ENCODE measurements at places on chromosomes 1 and 21.

DNA sequence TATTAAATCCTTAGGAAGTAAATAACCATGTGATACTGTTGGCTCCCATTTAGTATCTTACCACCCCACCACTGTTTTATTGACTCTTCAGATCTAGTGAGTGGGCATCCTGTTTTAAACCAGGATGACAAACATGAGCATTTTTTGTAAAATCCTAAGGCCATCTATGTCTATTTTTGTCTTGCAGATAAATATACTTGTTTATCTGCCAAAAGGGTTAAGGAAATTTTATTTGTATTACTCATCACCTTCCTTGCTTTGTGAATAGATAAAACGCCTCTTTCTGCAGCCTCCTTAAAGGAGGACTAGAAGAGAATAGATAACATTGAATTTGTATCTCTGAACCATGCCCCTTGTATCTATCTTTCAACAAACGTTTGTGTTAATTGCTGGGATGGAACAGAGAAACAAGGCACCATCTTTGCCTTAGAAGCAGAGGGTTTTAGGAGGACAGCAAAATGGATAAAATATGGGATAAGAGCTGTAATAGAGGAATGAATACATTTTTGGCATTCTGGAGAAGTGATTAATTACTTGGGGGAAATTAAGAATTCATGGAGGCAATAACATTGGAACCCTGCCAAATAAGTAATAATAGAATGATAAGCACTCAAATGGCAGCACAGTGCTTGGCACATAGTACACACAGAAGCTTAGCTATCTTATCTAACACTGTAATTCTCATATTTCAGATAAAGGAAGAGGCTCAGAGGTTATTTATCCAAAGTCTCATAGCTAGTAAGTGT lies 14.7 kb downstream of the YTHDF2 start:
- DNase-seq: no peak

DNA sequence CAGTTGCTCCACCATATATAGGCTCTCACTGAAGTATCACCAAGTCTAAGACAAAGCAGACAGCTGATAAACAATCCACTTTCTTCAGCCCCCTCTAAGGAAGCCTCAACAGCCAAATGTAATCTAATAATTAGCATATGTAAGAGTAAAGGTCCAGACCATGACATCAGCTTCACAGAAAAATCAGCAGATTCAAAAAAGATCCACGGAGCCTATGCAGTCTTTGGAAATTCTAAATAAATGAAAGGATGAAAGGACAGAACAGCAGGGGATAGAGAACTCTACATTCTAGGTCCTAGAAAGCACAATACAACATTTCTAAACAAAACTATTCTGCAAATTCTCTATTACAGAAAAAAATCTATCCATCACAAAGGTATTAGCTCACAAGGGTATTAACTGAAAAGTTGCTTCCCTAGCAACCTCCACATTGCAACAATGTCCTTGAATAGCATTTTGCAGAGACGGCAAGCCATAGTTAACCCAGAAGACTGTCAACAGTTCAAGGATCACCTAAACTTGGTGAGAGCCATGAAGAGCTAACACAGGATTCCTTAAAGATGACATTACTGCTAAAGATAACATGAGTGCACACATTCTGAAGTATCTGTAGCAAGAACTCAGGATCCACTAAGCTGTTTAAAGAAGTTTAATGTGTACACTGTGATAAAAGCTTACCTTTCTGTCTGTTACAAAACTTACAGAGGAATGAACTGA lies 74.3 kb downstream of the SIPA1L2 start:
- no peak for DNase-seq

GRCh38 chr1:39960431-39960958 lies 5.5 kb downstream of the MFSD2A start:
- no peak for DNase-seq

DNA sequence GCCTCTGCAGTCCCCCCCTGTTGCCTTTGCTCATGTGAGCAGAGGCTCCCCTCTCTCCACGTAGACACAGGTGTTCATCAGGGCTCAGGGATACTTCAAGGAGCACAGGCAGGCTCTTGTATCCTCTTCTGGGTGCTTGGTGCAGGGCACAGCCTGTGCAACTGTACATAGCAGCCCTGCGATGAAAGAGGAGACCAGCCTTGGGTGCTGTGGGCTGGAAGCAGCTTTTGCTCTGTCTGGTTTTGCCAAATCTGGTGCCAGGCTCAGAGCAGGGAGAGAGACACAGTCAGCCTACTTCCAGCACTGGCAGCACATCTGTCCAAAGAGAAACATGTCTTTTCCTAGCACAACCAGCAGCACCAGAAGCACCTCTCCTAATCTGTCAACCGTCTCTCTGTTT lies 132.1 kb downstream of the ETS2 start:
- no peak for DNase-seq

- DNase-seq: no peak
These were observed 71.8 kb upstream of the SPATA6 start for GRCh38 chr1:48543854-48544253.

- no peak for DNase-seq
These were observed 213.0 kb upstream of the CACYBP start for GRCh38 chr1:174786760-174787159.

DNA sequence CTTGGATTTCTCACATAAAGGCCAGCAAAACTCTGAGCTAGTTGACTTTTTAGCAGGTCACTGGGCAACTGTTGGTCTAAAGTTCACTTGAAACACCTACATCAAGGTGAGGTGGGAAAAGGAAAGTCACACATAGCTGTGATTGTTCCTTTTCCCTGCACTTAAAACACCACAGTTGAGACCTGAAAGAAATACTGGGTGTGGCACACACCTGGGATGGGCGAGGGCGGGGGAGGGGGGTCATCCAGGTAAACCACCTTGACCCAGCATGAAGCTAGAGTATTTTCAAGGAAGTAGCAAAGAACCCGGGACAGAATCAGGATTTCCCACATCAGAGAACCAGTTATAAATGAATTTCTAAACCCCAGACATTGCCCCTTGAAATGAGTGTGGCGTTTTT lies 26.4 kb downstream of the ZNF697 start:
- DNase-seq: no peak

GRCh38 chr1:194055536-194055935 lies 869.1 kb upstream of the B3GALT2 start:
- no peak for DNase-seq

DNA sequence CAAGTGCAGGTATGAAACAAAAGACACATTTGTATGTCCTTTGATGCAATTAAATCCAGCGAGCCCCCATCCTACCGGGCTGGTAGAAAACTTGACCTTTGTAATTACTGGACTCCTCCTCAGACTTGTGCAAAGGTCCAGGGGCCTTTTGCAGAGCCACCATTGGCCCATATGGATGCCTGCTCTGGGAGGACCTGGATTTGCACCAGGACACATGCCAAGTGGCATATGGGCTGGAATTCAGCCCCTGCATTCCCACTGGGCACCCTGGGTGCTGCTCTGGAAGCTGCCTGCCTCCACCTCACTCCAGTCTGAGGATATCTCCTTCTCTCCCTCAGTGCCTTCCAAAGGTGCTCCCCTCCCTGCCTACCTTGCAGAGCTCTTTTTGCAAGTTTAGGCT lies 36.0 kb downstream of the LACTBL1 start:
- no peak for DNase-seq

DNA sequence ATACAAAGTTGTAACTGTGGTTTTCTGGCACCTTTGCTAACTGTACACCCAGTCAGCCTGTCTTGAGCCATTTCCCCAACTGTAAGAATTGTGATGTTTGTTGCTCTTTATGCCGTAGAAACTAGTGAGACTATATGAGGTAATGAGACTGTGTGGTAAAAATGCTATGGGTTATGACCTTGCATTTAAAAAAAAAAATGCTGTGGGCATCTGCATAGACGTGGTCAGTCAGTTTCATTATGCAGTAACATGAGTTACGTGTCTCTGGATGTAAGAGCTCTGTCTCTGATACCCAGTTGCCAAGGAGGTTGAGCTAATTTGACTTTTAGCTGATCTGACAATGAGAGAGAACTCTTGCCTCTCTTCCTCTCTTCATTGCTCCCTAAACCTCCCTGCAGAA lies 80.6 kb upstream of the LAMC2 start:
- DNase-seq: no peak

DNA sequence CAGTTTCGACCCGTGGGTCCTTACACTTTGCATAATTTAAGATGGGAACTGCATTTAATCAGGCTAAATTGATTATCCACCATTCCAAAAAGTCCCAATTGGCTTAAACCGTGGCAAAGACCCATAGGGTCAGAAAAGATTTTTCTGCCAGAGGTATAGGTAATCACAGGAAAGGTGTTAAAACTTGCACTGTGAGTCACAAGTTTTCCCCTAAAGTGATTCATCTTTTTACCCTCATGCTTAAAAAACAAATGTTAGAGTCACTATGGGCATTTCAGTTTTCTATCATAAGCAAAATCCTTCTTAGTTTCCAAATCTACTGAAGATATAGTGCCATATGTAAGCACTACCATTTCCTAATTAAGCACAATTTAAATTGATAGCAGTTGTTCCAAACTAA lies 1079.8 kb downstream of the ADGRL2 start:
- no peak for DNase-seq

DNA sequence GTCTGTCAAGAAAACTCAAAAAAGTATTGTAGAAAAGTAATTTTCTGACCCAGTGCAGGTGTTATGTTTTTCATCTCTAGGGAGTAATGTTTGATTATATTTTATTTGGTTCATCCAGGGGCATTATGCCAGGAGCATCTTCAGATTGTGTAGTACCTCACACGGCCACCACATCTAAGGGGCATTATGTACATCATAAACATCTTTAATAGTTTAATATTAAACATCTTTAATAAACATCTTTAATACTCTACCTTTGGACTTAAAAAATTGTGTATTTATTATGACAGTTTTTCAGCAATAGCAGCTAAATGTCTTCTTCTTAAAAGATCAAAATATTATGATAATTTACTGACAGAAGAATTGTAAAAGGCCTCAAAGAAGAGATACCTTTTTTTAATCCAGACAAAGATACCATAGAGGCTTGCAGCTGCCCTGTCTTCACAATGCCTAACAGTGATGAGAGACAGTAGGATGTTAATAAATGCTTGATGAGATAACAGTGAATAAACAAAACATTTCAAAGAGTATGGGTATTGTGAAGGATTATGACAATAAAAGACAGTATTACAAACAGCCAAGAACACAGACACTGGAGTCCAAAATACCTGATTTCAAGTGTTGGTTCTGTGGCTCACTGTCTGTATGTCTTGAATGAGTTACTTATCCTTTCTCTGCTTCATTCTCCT lies 240.9 kb upstream of the ADGRL2 start:
- DNase-seq: no peak

- no peak for DNase-seq
These were observed 11.1 kb downstream of the TNNI3K start for GRCh38 chr1:74246315-74246714.

GRCh38 chr1:15347182-15347581 lies 62.5 kb upstream of the EFHD2 start:
- no peak for DNase-seq

GRCh38 chr1:168498159-168498631 lies 45.6 kb downstream of the XCL2 start:
- no peak for DNase-seq

DNA sequence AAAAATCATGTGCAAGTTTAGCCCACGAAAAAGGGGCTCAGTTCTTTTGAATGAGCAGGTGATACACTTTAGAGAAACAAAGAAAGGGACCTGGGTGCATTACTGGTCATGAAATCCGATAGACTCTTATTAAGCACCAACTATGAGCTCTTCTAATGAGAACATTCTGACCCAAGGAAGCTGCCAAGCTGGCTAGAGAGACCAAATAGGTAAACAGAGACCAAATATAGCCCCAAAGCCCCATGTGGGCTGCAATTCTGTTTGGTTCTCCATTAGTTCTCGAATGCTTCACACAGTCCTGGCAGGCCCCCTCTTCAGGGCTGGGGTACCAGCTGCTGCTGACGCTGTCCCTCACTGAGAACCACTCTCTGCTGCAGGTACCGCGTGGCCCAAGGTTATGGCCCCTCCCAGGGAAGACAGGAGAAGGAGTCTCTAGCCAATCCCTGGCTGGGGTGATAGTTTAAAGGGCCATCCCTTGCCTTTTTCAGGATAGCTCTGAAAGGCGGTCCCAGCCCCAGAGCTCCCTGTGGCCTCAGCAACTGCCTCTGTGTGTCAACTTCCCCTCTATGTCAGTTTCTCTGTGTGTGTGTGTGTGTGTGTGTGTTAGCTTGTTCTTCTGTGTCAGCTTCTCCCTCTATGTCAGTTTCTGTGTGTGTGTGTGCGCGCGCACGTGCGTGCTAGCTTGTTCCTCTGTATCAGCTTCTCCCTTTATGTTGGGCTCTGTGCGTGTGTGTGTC lies 7.1 kb upstream of the UBXN10 start:
- no peak for DNase-seq

DNA sequence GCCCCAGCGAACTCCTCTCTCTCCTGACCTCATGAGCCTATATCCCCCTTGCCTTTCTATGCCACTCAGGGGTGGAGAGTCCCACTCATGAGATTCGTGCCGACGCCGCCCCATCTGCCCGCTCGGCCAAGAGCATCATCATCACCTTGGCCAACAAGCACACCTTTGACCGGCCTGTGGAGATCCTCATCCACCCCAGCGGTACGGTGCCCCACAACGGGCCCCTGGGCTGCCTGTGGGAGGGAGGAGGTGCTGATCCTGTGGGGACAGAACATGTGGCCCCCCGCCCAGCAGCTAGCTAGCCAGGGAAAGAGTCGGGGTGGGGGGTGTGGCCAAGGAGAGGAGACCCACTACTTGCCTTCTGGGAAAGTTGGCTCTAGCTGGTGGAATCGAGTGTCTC lies 27.8 kb downstream of the VWA5B1 start:
- no peak for DNase-seq

- DNase-seq: no peak
These were observed 218.7 kb upstream of the FOXD3 start for GRCh38 chr1:63103682-63104081.

DNA sequence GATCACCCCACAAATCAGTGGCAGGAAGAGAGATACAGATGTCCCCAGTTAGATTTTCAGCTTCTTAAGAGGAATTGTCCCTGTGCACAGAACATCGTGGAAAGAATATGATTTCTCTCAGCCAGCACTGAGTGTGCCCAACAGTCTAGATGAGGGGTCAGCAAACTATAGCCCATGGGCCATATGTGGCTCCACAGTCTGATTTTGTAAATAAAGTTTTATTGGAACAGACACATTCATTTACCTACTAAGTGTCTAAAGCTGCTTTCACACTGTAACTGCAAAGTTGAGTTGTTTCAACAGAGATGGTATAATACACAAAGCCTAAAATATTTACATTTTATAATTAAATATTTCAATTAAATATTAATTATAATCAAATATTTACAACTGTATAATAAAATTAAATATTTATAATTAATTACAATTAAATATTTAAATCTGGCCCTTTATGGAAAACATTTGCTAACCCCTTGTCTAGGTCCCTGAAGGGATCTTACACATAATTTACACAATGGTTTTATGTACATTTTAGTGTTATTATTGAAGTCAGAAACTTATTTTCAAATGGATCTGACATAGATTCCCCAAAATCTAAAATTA lies 407.6 kb downstream of the PTPRU start:
- no peak for DNase-seq

GRCh38 chr1:245645406-245645805 lies 490.6 kb downstream of the KIF26B start:
- no peak for DNase-seq

Measured in amniotic stem cell (primary cell).